ENCODE measurements at places on chromosomes 3 and 15.
A peak's percentile ranks its signal among the peaks of the same experiment; 100 is the strongest.

GRCh38 chr3:146133441-146133840, 27.5 kb downstream of the PLOD2 start:
- peak; percentile 28 for DNase-seq

DNA sequence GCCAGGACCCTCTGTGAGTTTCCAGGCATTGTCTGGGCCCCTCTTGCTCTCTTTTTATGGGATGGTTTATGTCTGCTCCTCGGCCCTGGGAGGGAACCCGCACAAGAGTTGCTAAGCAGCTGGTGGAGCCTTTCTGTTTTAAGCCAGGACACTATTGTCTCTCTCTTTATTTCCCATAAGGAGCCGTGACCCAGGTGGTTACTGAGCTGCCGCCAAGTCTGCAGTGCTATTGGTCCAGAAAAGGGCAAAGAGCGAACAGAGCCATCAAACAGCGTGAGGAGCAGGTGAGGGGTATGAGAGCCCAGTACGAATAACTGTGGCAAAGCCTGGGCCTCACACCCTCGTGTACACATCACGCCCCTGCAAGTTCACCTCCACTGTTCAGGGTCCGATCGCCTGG, 280.2 kb downstream of the SHQ1 start:
- DNase-seq: no peak

- DNase-seq: no peak
Measured at GRCh38 chr3:173862701-173863100, 465.2 kb downstream of the NLGN1 start.

GRCh38 chr3:29226706-29227105, 54.2 kb upstream of the RBMS3 start:
- no peak for DNase-seq
